Cerebellar nuclear complex (tissue), 1 donor: ENCODE measurements at places on chromosomes 16 and 17.

- no peak for DNase-seq
Measured at GRCh38 chr17:43754947-43755346, 3.6 kb downstream of the SOST start.

GRCh38 chr16:85921026-85921425 lies 22.1 kb downstream of the IRF8 start:
- no peak for DNase-seq

- no peak for DNase-seq
Measured at GRCh38 chr17:43360376-43360738, 38.4 kb upstream of the ARL4D start.

DNA sequence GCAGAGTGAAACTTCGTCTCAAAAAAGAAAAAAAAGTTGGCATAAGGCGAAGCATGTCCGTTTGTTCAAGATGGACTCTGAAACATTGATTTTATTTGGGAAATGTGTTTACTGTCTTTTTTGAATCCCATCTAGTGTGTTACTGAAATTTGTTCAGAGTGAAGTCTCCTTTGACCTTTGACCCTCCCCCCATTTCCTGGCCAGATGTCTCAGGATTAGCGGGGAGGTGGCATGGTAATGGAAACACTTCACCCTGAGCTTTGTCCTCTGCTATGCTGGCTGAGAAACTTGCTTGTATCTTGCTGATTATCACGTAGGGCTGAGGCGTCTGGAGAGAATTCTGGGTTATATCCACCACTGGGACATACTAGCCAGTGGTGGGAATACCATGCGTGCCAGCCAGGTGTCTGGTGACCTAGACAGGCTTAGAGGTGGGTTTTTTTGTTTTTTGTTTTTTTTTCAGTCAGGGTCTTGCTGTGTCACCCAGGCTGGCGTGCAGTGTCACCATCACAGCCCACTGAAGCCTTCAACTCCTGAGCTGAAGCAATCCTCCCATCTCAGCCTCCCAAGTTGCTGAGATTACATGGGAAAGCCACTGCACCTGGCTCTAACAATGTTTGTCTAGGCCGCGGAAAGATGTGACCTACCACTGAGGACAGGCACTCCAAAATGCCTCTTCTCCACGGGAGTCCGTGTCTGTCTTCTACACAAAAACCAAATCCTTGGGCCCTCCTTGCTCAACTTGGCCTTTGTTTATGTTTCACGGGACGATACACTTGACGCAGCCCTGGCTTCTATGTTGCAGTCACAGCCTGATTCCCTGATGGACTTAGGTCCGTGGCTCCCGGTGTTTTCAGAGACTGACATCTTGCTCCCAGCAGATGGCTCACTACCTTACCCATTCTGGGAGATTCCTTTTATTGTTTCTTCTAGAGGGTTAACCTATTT lies 6.6 kb upstream of the GALK1 start:
- no peak for DNase-seq

- DNase-seq, result no peak
Measured at GRCh38 chr17:63474174-63474573, 2.7 kb upstream of the ACE start.

- DNase-seq, result no peak
Measured at GRCh38 chr17:18344021-18344420, 19.3 kb downstream of the SHMT1 start.

DNA sequence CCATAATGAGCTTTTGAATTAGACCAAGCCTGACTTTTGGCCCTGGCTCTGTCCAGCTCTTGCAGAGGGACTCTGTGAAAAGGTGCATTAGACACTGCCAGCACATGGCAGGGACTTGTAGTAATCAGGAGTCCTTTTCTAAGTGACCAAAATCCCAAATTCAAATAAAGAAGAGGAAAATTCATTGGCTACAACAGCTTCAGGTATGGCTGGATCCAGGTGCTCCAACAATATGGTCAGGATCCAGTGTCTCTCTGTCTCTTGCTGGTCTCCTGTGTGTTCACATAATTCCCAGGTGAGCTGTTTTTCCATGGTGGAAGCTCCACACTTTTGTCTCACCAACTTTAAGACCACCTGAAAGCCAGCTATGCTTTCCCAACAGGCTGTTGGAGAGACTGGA lies 358.8 kb upstream of the TNRC6C start:
- DNase-seq, result no peak

DNA sequence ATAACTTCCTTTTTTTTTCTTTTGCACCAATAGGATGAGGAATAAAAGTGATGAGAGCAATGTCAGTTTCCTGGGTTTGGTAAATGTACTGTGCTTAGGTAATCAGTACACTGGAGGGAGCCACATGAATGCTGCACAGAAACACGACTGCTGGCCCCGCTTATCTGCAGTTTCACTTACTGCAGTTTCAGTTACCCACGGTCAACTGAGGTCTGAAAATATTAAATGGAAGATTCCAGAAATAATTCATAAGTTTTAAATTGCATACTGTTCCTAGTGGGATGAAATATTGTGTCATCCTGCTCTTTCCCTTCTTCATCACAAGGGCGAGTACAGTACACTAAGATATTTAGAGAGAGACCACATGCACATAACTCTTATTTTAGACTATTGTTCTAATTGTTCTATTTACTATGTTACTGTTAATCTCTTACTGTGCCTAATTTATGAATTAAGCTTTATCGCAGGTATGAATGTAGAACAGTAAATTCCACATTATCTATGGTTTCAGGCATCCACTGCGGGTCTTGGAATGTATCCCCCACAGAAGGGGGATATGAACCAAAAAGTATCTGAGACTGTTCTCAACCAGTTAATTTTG lies 6.4 kb upstream of the LGALS3BP start:
- DNase-seq, result no peak

DNA sequence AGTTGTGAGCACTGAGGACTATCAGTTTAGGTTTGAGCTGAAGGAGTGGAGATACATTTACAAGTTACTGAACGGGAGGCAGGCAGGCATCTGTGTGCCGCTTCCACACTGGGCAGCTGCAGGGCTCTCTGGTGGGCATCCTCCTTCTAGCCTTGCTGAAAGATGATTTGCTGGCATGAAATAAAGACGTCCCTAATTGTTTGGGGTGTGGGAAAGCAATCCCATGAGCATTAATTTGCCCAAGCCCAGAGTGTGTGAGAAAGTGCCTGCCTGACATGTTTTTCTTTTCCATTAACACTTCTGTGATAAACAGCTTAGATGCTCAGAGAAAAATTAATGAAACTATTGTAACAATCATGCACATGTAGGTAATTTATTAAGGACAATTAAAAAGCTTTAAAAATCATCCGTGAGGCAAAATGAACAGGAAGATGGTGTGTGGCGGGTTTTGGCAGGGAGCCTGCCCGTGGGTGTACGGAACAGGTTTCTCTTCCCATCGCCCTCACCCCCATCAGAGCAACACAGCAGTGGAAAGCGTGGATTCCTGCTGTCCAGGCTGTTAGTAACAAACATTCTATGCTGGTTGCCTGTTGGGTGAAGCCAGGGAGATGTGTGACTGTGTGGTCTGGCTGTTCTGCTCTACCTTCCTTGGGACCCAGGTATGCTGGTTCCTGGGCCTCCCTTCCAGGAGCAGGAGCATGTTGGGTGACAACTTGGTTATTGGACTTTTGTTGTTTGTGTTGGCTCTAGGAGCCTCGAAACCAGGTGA lies 191.9 kb downstream of the MSI2 start:
- DNase-seq, result no peak

DNA sequence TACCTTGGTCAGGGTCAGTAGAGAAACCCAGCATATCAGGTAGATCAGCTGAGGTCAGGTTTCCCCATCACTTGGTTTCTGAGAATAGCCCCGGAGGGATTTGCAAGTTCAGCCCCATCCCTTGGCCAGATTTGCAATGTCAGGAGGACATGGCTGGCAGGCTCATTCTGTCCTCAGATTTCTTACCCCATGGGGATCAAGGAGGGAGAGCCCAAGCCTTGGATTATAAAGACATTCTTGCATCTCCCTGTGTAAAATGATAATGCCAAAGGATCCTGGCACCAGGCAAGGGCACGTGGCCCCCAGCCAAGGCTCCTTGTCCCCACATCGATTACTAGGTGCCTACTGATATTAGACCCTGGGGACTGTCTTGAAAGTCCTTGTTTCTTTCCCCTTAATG lies 53.2 kb downstream of the MYH3 start:
- DNase-seq, result no peak

DNA sequence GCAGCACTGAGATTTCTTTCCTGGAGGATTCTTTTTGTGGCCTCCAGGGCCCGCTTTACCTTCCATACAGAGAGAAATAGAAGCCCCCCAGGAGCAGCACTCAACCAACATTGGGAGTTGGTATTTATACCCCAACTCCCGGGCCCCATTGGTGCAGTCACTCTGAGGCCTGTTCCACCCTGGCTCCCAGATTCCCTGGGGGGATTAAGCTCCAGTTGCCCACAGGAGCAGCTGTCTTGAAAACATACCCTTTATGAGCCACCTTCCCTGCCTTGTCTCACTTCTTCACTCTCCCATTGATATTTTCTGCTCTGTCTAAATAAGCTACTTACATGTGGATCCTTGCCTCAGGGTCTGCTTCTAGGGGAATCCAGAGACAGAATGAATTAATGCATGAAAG lies 167.8 kb downstream of the KATNIP start:
- DNase-seq, result no peak

- no peak for DNase-seq
Measured at GRCh38 chr17:67164302-67164701, 80.7 kb downstream of the HELZ start.

DNA sequence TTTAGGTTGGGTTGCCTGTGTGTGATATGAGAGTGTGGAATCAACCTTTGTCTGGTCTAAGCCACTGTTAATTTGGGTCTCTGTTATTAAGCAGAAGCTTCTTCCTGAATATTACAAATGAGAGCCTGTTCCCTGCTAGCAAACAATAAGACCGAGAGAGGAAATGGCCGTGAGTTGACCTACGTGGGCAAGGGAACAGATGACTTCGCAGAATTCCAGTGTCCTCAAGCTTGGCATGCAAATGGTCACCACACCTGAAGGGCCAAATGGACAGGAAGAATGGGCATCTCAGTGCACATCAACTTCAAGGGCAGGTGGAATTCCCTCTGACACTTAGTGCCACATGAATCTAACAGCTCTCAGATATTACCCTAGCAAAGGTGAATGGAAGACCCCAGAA lies 250.8 kb upstream of the FOXF1 start:
- DNase-seq, result no peak

- DNase-seq, result no peak
Measured at GRCh38 chr16:20866145-20866772, 33.9 kb downstream of the DCUN1D3 start.

- DNase-seq, result no peak
Measured at GRCh38 chr17:3732210-3732621, 8.5 kb downstream of the HASPIN start.

DNA sequence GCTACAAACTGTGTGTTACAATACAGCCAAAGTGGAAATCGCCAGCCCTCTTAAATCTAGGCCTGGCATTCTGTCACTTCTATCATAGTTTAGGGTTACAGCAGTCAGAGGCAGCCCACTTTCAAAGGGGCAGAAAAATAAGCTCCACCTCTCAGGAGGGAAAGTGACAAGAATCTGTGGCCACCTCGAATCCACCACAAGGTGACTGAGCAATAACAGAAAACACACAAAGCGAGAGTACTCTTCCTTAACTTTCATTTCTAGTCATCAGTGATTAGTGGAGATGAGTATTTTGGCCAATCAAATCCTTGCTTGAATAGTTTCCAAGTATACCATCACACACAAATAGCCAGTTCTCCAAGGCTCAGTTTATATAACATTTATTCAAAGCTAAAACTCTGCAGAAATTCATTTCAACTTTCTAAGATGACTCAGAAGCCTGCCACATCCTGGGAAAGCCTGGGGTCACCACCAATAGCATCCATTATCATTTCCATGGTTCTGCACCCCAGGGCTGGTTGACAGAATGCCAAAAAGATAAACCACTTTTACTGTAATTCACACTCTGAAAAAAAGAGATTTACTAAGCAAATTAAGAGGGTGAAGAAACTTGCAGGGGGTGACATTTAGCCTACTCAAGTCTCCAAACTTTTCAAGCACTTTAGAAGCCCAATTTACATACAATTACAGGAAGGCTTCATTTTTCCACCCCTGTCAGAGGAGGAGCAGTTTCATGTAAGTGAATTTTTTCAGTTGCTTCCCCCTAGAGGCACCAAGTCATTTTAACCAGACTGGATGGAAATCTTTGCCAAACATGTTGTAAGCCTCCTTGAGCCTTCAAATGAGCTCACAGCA lies 66.8 kb downstream of the SALL1 start:
- DNase-seq, result no peak

- no peak for DNase-seq
Measured at GRCh38 chr16:35252356-35252936, 1793.0 kb downstream of the TP53TG3F start.

DNA sequence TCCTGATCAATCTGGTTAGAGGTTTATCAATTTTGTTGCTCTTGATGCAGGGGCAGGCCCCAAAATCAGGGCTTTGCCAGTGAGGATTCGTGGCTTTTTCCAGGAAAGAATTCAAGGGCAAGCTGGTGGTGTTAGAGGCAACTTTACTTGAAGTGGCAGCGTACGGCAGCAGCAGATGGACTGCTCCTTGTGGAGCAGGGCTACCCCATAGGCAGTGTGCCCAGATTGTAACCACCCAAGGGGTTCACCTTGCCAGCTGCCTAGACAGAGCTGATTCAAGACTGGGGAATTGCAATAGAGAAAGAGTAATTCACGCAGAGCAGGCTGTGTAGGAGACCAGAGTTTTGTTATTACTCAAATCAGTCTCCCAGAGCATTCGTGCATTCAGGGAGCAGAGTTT lies 16.7 kb downstream of the DRC7 start:
- no peak for DNase-seq

DNA sequence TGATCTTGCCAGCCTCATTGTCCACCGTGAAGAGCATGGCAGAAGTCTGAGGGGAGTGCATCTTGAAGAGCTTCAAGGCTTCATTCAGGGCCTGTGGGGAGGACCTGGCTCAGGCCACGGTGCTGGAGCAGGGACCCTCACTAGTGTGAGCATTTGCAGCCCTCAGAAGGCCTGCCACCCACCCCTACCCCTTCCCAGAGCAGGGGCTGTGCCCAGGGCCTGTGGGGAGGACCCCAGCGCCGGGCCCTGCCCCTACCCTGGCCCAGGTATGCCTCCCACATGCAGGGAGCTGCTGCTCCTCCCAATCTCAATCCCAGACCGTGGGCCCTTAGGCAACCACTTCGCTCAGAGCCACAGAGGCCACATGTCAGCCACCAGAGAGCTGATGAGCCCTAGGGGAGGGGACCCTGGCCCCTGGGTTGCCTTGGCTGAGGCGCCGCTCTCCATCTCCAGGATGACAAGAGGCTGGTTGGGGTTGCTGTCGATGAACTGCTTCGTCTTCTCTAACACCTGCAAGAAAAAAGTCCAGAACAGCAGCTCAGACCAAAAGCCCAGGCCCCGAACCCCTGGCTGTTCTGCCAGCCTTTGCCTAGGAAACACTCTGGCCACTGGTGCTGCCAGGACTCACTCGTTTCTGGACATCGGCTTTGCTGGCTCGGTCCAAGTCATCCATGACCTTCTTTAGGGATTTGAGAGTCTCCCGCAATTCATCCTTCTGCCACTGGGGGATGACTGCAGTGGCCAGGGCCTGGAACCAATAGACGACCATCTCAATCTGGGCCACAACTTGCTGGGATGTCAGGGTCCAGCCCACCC lies 1.8 kb upstream of the EXOSC6 start:
- DNase-seq, result no peak

- no peak for DNase-seq
Measured at GRCh38 chr16:81585785-81586184, 141.2 kb downstream of the CMIP start.

- DNase-seq, result no peak
Measured at GRCh38 chr17:64702815-64703214, 40.7 kb upstream of the SMURF2 start.

- no peak for DNase-seq
Measured at GRCh38 chr17:7177191-7177953, 1.8 kb downstream of the ASGR1 start.

- DNase-seq, result no peak
Measured at GRCh38 chr16:65867276-65867960, 499.1 kb upstream of the CDH5 start.

- no peak for DNase-seq
Measured at GRCh38 chr16:22912654-22913053, 98.7 kb downstream of the HS3ST2 start.
